Activated CD8-positive, alpha-beta memory T cell treated with anti-CD3 and anti-CD28 coated beads for 1 hour (primary cell): ENCODE measurements at places on chromosomes 4 and X.

DNA sequence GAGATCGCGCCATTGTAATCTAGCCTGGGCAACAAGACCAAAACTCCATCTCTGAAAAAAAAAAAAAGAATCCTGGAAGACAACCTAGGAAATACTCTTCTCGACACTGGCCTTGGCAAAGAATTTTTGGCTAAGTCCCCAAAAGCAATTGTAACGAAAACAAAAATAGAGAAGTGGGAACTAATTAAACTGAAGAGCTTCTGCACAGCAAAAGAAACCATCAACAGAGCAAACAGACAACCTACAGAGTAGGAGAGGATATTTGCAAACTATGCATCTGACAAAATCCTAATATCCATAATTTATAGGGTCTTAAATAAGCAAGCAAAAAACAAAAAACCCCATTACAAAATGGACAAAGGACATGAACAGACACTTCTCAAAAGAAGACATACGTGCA lies 76.5 kb upstream of the DUSP21 start:
- no peak for DNase-seq

DNA sequence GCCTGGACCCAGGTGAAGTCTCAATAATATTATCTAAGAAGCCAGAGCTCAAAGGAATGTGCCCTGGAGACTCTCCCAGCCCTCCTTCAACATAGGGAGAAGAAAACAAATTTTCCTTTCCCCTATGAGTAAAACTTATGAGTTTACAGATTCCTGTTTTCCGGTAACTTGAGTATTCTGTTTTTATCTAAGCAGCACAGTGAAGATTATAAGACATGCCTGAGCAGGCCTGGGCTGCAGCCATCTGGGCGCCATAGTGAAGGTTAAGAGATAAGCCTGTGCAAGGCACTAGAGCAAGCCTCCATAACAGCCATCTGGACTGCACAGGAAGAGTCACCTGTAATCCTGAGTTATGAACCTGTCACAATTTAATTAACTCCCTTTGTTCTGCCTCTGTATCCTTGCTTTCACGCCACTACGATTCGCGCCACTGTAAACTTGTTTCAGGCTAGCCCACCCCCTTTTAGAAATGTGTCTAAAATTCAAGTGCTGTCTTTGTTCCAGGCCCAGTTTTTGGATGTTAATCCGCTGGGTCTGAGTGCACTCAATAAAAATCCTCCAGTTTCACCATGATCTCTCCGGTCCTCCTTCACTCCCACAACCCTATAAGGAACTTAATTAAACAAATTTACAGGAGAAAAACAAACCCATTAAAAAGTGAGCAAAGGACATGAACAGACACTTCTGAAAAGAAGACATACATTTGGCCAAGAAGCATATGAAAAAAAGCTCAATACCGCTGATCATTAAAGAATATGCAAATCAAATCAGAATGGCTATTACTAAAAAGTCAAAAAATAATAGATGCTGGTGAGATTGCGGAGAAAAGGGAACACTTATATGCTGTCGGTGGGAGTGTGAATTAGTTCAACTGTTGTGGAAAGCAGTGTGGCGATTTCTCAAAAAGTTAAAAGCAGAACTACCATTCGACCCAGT lies 189.5 kb downstream of the APBB2 start:
- no peak for DNase-seq

DNA sequence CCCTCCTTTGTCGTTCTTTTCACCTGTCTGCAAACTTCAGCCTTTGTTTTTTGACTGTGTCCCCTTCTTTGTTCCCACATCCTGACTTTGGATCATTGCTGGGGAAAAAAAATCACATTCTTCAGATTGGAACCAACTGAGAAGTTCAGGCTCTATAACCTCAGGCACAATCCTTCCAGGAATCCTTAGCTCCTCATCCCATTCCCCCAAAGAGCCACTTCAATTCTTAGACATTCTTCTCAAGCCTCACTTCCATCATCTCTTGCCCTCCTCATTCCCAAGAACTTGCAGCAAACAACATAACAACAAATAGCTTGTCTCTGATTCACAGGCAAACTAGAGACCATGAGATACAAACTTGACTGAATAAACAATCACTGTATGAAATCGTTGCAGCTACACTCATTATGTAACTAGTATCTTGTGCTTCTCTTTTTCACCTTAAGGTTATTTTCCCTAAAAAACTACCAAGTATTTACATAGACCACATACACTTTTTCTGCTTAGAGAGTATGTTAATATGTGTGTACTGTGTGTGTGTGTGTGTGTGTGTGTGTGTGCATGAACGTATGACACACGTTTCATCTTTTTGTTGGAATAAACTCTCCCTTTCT lies 26.4 kb upstream of the PGM2 start:
- no peak for DNase-seq

DNA sequence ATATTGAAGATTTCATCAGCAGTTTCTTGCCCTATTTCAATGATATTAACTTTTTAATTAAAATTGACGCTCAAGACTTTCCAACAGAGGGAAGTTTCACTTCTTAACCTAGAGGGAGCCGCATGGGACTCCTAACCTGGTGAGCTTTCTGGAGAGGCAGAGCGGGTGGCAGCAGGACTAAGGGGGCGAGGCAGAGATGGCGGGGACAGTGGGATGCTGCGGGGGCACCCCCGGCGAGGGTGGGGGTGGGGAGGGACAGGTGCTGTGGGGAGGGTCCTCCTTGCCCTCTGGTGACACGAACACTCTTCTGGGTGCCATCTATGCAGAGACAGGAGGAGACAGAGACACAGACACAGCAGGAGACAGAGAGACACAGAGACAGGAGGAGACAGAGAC lies 104.4 kb downstream of the ADRA2C start:
- DNase-seq = no peak

DNA sequence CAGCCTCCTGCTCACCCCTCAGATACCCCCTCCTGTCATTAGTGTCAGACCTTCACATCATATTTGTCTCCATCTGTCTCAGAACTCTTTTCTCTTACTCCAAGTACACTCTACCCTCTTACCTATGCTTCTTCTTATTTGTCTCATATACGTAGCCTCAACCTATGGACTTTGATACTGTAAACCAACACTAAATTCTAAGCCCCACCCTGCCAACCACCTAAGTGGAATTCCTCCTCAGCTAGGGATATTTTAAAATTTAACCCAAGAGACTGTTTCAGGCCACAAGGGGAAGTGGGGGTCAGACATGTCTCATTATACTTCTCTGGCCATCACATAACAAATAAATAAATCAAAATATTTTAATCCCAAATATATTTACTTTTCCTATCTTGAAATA lies 778.1 kb upstream of the GRID2 start:
- no peak for DNase-seq

DNA sequence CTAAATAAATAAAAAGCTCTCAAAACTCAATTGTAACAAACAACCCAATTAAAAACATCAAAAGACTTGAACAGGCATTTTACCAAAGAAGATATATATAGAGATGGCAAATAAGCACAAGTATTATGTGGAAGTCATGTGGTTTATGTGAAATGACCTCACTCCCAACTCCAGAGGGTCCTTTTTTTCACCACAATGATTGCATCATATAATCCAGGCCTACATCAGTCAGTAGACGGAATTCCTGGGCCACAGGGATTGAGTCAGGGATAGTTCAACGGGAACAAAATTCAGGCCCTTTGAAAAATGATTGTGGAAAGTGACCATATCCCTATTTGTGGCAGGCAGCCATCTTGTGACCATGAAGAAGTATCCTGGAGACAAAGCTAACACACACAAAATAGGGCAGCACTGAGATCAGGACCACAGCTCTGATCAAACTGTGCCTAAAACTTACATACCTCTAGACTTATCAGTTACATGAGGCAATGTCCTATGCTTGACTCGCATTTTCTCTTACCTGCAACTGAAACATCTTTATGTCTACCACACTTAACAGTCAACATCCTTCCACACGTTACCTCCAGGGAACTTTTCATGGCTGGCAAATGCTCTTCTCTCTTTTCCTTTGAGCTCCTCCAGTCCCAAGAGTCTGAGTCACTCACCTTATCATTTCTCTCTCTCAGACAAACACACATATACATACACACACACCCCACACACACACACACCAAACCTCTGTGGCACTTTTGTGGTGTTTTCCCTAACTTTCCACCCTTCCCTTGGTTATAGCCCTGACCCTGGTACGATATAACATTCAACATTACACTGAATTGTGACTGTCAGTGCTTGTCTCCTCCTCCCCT lies 113.5 kb downstream of the PHF8 start:
- DNase-seq = no peak

DNA sequence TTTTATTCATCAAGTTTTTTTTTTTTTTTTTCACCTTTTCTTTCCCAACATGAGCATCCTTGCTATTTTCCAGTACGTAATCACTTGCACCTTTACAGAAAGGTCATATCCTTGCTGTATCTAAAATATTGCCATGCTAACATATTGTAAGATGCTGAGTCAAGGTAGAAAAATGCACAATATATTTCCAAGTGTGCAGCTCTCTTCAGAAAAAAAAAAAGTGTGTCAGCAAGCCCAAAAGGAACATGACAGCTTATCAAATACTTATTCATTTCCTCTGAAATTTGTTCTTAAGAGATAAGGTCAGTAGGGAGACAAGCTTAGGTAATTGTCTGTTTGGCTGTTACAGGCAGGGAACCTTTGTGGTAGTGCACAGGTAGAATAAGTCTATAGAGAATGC lies 27.0 kb downstream of the SH2D1A start:
- DNase-seq = no peak
